ENCODE measurements at places on chromosomes 11 and 22.
A peak's percentile ranks its signal among the peaks of the same experiment; 100 is the strongest.

- no peak for DNase-seq
Measured at GRCh38 chr11:133522344-133522743, 10.0 kb downstream of the OPCML start.

GRCh38 chr11:27195837-27196202 is 155.2 kb downstream of the BBOX1 start:
- no peak for DNase-seq

DNA sequence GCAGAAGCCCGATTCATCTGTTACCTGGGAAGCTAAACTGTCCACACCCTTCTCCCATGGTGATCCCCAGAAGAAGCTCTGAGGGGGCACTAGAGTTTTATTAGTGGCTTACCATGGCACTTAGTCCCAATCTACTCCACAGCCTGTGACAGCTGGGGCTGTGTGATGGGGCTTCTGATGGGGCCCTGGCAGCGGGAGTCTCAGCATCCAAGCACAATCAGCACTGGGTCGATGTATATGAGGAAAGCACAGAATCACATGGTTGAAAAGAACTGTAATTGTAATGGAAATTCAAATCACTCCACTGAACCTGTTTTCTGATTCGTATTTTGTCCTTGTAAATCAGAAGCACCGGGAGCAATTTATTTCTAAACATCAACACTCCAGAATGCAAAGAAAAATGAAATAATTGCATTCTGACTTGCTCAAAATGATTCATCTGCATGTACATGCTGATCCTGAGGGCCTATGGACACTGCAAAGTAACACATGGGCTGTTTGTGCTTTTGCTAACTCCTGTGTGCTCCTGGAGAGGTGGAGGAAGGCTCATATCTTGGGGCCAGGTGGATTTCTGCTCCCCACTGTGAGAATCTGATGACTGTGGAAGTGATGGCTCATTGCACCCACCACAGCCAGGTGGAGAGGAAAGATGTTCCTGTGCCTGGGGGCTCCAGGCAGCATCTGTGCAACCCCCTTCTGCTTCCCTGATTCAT is 203.0 kb downstream of the KIRREL3 start:
- no peak for DNase-seq

DNA sequence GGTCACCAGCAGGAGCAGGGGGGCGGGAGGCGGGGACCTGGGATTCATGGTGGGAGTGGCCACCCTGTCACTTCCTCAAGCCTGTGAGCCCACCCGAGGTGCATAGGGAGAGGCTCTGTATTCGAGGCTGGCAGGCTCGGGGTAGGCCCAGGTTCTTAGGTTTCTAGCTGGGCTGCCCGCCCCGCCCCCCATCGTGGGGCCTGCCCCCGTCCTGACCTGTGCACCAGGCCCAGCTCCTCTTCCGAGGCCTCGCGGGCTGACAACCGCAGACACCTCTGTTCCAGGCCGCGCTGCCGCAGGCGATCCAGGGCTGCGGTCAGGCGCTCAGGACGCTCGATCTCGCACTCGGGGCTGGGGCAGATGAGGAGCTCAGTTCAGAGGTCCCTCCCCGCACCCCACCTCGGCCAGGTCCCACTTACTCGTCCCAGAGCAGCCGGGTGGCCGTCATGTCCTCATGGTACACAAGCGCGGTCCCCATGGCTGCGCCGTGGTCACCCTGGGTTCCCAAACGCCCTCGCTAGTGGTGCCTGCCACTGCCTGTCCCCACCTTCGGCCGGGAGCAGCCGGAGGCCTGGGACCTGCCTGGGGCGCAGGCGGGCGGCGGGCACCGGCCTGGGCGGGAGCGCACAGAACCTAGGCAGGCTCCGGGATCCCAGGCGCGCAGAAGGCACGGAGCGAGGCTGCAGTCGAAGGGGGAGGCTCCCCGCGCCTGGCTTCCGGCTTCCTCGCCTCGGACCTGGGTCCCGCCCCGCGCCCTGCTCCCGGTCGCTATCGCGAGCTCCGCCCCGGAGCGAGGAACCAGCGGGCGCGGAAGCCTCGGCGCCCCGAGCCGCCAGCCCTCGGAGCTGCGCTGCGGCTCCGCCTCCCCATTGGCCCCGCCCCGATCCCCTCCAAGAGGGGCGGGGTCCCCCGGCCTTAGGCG is at the start of gene HDAC10:
TSS of gene HDAC10 (minus strand) at position 711 of the 922 bp plus-strand sequence. CDS start at position 478, 233 bp downstream.
- peak; percentile 54 for DNase-seq

DNA sequence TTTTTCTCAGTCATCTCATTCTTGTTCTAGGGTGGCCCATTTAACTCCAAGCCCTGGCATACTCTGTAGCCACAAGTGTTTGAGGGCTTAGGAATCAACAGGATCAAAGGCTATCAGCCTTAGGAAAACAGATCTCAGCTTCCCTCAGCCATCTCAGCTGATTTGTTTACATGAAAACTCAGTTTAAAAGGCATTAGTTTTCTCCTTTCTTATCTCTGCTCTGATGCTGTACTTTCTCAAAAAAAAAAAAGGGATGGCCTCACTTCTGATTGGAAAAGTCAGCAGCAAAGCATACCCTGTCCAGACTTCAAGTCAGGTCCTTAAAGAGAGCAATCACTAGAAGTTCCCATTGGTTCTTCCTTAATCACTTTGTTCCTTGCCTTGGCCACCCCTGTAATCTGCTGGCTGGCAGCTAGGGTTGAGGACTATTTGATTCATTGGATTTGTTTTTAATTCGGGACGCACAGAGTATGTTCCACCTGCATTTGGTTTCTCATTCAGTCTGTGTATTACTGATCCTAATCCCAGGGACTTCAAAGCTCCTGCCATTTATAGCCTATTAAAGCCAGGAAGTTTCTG is 102.8 kb downstream of the EXT2 start:
- no peak for DNase-seq

- DNase-seq = no peak
Measured at GRCh38 chr11:115418626-115419025, 85.6 kb downstream of the CADM1 start.

- DNase-seq = no peak
Measured at GRCh38 chr11:45949992-45950407, 27.5 kb downstream of the LARGE2 start.

- no peak for DNase-seq
Measured at GRCh38 chr11:43908191-43908590, 27.6 kb downstream of the ALKBH3 start.

DNA sequence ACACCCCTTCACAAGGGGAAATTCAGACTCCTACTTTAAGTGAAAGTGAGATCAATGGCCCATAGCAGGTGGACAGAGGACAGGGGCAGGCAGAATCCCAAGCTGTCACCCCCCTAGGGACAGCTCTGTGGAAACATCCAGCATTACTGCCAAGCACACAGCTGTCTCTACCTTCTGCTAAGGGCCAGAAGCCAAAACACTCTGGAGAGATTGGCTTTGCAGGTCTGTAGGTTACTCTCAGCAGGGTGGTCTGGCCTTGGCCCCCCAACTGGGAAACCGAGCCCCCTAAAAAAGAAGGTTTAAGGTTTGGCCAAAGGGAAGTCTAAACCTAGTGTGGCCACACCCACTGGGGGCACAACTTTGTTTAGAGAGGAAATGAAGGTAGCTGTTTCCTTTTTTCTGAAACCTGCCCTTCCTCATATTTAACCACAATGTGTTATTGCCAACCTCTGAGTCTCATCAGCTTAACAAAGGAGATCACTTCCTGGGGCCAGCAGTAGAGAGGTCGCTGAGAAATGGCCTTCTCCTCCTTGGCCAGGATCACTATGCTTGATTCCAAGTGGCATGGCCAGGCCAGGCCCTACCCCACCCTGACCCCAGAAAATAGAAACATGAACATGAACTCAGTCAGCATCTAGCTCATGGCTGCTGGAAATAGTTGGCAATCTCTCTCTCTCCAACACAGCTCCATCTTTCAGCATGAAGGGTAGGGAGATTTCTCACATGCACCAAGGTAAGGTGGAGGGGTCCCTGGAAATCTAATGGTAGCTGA is 25.9 kb upstream of the SCARF2 start:
- DNase-seq = no peak

GRCh38 chr11:73388265-73389133 is 12.3 kb downstream of the RELT start:
- DNase-seq = no peak

DNA sequence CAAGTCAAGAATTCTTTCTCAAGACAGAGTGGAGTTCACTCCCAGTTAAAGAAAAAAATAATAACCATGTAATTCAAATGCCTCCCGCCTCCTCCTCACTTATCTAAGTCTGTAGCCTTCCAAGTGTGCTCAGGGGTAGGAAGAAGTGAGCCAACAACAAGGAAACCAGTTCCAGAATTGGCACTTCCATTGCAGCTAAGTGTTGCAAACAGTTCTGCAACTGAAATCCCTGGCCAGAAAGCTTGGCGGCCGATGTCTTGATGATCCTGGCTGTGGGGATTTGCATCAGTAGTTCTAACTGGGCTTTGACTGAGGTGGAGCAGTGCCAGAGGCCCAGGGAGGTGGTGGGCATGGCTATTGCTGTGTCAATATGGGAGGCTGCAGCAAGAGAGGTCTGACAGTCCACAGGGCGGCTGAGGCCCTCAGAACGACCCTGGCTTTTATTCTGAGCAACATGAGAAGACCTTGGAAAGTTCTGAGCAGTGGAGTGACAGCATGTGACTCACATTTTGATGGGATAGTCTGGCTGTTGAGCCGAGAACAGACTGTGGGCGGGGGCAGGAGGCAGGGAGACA is 19.2 kb downstream of the DHCR7 start:
- no peak for DNase-seq

- peak; percentile 72 for DNase-seq
Measured at GRCh38 chr22:20530368-20531153, 23.2 kb downstream of the MED15 start.

GRCh38 chr11:97963528-97964331 is 1057.0 kb upstream of the CNTN5 start:
- no peak for DNase-seq

DNA sequence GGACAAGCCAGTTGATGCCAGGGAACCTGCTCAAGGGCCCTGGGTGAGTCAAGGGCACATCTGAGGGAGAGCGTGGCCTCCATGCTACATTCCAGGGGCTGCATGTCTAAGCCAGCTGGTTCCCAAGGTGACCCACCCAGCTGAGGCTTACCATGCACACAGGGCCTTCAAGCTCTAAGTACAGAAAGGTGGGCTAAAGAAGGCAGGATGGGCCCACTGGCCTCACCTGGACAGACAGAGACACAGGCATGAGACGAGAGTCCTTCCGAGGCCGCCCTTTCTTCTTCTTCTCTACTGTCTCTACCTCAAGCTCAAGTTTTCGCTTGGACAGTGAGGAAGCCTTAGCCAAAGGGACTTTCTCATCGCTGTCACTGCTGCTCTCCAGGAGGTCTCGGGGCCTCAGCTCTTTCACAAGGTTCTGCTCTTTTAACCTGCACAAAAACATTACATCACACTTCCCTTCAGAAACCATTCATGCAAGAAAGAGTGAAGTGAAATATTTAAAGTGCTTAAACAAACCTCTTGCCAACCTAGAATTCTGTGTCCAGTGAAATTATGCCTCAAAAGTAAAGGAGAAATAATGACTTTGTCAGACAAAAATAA is 69.9 kb downstream of the HIRA start:
- no peak for DNase-seq

DNA sequence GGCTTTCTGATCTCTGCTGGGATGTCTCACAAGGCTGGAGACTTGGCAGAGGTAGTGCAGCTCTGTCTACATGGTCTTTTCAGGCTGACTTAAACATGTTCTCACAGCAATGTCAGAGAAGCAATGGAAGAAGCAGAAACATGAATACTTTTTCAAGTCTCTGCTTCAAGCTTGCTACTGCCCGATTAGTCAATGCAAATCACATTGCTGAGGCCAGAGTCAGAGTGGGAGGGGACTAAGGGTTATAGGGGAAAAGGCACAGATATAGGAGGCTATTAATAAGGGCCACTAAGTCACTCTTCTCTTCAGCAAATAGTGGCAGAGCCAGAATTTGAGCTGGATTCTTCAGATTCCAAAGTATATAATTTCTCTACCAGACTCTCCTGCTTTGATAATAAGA is 390.5 kb downstream of the TMEM135 start:
- no peak for DNase-seq

DNA sequence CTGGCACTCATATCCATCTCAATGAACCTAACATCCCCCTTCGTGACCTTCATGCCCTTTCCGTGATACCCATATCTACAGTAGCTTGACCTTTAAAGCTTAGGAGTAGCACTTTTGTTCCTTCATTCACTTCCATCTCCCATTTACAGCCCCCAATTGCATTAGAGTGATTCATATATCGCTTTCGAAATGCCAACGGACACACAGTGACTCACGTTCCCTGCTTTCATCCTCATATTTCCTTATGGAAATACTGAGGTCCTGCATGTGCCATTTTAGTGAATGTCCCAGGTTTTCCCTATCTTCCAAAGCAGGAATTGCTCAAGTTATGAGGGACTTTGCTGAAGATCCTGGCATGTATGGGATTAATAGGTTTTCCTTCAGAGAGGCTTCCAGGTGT is 44.3 kb upstream of the CEP126 start:
- DNase-seq = peak; percentile 19

- DNase-seq = peak; percentile 36
Measured at GRCh38 chr22:50731811-50732624, 6.0 kb upstream of the ACR start.

DNA sequence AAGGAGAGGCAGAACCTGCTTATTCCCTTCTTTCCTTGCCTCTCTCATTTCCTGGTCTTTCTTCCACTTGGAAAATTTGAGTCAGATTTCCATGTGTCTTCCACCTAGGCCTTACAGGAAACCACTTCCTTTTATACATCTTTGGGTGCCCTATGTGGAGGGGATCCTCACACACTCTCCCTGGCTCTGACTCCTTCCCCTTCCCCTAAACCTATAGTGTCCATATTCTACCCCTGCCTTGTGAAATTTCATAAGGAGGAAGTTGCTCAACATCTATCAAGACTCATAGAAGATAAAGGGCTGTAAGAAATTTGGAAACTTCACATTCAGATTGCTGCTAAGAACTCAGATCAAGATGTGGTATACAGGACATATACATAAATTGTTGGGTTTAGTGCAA is 20.4 kb downstream of the TUG1 start:
- no peak for DNase-seq

DNA sequence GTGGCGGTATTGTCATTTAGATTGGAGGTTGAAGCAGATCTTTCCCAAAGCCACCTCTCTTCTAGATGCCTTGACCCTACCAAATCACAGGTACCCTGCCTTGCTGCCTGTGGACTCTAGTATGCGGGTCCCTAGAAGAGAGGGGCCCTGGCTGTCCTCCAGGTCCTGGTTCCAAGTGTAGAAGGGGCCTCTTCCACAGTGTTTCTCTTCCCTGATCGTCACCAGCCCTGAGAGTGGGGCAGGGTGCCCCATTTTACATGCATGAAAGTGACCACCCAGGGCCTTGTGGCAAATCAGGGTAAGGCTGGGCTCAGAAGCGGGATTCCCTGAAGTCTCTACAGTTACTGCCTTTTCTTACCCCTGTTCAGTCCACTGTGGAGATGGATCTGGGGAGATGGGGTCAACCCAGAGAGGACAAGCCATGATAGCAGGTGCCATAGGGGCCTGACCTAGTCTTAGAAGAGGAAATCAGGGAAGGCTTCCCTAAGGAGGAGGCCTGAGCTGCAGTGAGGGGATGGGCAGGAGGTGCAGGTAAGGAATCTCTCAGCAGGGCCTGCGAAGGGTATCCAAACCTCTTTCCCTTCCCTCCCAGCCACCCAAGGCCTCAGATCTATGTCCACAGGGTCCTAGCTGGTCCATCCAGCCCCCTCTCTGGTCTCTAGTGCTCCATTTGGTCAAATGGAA is 1.2 kb upstream of the LRRC32 start:
- no peak for DNase-seq

GRCh38 chr11:117314840-117315239 is 1.2 kb downstream of the BACE1 start:
- DNase-seq = no peak
